HFFc6 (cell line): ENCODE measurements at places on chromosomes 16 and 17. TPM values are rescaled to one million over a fixed set of nuclear protein-coding genes. Genes with fewer than 3 reads are reported as not detected.

DNA sequence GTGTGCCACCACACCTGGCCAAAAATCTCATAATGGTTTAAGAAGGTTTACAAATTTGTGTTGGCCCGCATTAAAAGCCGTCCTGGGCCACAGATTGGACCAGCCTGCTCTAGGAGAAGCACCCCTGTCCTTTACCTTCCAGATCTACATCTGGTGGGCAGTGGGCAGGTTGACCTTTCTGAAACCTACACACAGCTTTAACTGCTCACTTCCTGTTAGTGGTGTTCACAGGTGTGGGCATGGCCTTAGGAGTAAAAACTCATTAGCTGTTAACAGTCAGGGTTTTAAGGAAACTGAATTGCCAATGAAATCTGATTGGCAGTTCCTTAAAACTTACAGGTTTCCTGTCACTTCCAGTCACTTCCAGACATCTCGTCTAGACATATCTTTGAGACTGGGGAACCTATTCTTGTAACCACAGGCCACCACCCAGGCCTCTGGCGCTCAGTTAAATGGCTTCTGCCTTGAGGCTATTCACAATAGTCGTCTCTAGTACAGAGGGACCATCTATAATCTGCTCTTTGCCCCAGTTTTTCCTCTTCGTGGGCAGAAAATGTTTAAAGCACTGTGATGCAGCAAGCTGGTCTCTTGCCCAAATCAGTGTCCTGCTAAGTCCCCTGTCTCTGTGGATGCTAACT lies 29.3 kb downstream of the GNGT2 start:
- DNase-seq = no peak

DNA sequence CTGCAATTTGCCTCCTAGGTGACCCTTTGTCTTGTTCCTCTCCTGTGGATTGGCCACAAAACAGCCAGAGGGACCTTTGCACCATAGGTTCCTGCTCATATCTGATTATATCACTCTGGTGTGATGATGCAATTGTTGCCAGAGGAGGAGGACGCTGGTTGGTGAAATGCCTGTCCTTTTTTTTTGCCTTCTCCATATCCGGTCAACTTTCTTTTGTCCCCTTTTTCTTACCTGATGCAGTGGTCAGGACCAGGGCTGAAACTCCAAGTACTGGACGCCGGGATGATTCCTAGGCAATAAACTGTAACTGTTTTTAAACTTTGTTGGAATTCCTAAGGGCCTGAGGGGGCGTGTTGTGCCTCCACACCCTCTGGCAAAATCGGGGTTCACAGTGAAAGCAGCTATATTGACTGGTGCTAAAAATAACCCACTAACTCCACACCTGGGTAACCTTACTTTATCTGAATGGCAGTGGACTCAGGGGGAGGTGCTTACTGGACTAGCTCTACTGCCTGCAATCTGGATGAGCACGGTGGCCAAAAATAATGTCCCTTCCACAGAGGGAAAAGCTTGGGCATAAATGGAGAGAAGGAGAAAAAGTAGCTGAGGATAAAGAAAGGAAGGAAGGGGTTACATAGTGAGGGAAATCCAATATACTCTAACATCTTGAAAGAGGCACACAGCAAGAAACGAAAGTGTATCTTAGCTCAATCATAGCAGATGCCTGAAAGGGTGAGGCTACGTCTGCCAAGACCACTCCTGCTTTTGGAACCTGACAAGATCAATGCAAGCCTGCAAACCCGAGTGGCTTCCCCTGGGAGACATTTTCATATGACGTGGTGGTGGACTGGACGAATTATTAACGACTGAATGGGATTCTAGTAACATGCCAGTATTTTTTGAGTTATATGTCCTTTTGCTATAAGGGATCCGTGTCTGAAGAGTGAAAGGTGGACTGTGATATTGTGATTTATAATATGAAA lies 28.4 kb upstream of the ZNF423 start:
- DNase-seq = no peak

KIF2B gene
- total RNA-seq = not detected in 3 replicates

MYH1 gene
- not detected in 3 replicates for total RNA-seq

SHPK gene
- 8.5 and 8.7 TPM in 2 replicates for total RNA-seq

ESRP2 gene
- total RNA-seq = 0.21 to 0.25 TPM in 2 of 3 replicates, not detected in the other

DNA sequence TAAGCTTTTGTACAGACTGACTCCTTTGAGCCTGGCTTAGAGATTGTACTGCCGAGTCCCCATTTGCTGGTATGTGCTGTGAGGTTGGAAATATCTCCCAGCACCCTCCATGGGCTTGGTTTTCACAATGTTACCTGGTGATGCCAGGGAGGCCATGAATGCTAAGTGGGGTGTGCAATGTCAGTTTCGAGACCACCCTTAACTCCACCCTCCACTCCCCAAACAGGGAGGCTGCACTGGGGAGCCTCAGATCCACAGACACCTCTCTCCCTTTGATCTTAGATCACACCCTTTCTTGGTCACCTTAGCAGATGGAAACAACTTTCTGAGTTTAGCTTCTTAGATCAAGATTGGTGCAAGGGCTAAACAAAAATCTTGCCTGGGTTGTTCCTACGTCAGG lies 28.6 kb upstream of the PIK3R6 start:
- no peak for DNase-seq

DNA sequence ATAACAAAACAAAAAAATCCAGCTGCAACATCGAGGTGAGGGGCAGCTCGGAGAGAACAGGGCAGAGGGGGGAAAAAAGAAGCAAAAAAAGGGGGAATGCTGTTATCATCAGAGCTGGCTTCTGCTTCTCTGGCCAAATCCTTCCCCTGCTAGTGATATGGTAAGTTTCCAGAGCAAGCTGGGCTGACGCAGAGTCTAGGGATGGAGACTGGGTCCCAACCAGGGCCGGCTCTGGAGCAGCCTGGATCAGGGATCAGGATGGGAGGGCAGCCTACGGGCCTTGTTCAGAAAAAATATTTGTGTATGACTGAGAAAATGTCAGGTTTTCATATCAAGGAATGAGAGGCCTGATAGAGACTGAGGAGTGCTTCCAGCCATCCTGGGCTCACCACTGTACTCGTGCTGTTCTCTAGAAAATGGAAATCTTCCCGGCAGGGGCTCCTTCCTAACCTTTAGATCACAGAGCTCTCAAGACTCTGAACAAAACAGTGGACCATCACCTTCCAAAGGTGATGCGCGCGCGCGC lies 726 bp upstream of the C1QTNF1 start:
- DNase-seq = no peak

CASKIN1 gene
- 0.07 to 0.19 TPM (median 0.07 TPM) in 3 replicates for total RNA-seq

DNA sequence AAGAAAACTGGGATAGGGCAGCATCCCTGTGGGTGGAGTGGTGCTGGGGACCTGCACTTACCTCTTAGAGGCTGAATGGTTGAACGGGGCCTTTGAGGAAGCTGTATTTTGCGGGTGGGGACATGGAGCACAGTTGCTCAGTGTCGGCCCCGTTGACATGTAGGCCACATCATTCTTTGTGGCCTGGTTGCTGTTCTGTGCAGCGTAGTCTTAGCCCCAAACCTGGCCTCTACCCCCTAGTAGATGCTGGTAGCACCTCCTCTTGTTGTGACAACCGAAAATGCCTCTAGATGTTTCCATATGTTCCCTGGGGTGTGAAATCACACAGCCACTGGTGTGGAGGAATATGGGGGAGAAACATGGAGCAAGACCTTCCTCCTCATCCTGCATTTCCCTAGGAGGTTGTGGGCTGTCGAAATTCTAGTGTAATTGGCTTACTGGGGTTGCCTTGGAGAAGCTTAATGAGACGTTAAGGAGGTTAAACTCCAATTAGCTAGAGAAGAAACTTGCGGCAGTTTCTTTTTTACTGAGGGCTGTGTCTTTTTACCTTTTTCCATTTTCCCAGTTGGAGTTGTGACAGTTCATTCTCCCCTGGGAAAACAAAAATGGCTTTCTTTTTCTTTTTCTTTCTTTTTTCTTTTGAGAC lies 9.4 kb downstream of the ABCC1 start:
- no peak for DNase-seq

- DNase-seq = no peak
Measured at GRCh38 chr16:29784157-29784556, 6.1 kb downstream of the ZG16 start.

- no peak for DNase-seq
Measured at GRCh38 chr16:9286930-9287329, 195.5 kb downstream of the HAPSTR1 start.

TLCD2 gene
- 2.7 to 3.8 TPM (median 3.0 TPM) in 3 replicates for total RNA-seq

- no peak for DNase-seq
Measured at GRCh38 chr16:66473051-66473571, 46.0 kb downstream of the BEAN1 start.

EVPLL gene
- not detected in 3 replicates for total RNA-seq

GRCh38 chr17:66799849-66800537 lies 34.9 kb upstream of the CACNG5 start:
- no peak for DNase-seq

DNA sequence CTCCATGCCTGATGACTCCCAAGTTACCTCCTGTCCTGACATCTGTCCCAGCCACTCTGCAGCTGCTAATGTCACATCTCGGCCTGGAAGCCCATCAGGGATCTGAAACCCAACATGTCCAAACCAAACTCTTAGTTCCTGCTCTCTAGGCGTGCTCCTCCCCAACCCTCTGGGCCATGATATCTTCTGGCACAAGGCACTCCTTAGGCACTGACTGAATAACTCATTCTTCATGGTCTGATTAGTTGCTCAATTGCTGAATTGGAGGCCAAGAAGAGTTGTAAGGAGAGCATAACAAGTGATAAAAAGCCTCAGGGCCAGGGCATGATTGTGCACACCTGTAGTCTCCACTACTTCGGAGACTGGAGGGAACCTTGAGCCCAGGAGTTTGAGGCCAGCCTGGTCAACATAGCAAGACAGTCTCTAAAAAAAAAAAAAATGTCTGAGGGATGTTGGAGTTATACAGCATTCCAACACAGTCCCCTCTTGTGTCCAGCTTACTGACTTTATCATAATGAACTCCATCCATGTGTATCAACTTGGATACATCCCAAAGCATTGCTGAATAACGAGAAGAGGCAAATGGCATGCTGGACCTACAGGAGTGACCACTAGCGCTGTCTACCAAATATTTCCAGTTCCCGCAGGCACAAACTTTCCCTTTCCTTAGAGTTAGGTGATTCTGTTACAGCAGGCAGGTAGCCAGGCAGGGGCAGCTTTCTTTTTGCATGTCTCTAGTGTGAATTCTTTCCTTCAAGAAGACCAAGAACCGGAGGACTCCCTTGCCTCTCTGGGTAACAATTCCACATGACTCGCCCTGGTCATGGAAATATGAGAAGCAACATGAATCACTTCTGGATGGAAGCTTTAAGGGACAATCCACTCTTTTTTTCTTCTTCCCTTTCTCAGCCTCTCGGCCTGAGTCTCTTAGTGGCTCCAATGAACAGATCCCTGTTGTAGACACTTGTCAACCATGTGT lies 18.1 kb upstream of the SHCBP1 start:
- DNase-seq = peak; percentile 52

GRCh38 chr17:81250286-81251093 lies 11.4 kb downstream of the NDUFAF8 start:
- no peak for DNase-seq

ALG1 gene
- 47.0 to 48.9 TPM (median 47.3 TPM) in 3 replicates for total RNA-seq

GRCh38 chr16:54270711-54271110 lies 15.9 kb downstream of the IRX3 start:
- no peak for DNase-seq

- no peak for DNase-seq
Measured at GRCh38 chr16:81688182-81688581, 90.9 kb upstream of the PLCG2 start.
